ENCODE measurements at places on chromosomes 6 and 20. TPM values are rescaled to one million over a fixed set of nuclear protein-coding genes. Genes with fewer than 3 reads are reported as not detected.

Gene SPTLC3
- 0.82 TPM for total RNA-seq

DNA sequence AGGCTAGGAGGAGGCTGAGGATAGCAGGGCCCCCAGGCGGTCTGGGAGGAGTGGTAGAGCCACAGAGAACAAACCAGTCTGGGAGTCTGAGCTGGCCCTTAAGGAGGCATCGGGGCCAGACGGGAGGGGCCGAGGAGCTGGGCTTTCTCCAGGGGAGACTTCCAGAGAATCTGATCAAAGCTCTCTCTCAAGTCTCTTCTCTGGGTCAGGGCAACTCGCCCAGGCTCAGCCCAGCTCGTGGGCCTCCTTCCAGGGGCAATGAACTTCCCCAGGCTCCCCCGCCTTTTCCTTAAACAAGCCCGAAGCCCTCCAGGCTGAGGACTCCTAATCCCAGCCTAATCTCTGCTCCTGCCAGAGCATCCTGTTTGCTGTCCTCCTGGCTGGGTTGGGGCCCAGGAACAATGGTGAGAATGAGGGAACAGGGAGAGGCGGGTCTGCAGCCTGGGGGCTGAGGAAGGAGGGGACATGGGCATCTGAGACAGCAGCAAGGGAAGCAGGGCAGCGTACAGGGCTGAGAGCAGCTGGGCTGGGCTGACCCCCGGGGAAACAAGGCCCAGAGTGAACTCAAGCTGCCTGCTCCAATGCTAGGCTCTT, 173.6 kb downstream of the ANKRD60 start:
- DNase-seq = peak; percentile 30

Gene BNIP5
- under 0.01 TPM for total RNA-seq

DNA sequence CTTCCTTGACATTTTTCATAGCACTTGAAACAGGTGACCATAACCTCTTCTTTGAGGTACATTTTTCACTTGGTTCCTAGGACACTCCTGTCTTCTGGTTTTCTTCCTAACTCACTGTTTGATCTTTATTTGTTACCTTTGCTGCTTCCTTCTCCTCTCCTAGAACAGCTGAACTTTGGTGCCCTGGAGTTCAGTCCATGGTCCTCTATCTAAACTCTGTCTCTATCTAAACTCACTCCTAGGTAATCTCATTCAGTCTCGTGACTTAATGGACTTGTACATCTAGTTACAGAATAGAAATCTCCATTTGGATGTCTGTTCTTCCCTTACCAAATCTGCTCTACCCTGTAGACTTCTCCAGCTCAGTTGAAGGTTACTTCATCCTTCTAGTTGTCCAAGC, 73.7 kb downstream of the SHPRH start:
- no peak for DNase-seq

GRCh38 chr6:26516481-26517427, 16.7 kb downstream of the BTN1A1 start:
- no peak for DNase-seq

- no peak for DNase-seq
Measured at GRCh38 chr6:34836008-34836407, 44.1 kb downstream of the BLTP3A start.

GRCh38 chr20:50704971-50705370, 13.6 kb upstream of the RIPOR3 start:
- no peak for DNase-seq

DNA sequence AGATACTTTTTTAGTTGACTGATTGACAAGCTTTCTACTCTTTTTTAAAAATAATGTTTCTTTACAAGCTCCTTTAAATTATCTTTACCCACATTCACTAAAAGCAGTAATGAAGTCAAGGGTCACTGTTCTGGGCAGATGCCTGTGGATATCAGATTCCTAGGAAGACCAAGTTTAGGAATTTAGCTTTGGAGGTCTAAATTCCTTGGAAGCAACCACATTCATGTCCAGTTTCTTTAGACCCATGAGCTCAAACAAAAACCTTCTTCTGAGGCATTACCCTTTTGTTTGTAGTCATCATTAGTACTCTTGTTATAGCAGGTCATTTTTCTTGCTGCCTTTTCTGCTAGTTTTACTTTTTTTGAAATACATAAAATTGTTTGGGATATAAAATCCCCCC, 462.9 kb upstream of the JAG1 start:
- DNase-seq = no peak

- DNase-seq = no peak
Measured at GRCh38 chr6:44680202-44680720, 292.8 kb downstream of the CDC5L start.

DNA sequence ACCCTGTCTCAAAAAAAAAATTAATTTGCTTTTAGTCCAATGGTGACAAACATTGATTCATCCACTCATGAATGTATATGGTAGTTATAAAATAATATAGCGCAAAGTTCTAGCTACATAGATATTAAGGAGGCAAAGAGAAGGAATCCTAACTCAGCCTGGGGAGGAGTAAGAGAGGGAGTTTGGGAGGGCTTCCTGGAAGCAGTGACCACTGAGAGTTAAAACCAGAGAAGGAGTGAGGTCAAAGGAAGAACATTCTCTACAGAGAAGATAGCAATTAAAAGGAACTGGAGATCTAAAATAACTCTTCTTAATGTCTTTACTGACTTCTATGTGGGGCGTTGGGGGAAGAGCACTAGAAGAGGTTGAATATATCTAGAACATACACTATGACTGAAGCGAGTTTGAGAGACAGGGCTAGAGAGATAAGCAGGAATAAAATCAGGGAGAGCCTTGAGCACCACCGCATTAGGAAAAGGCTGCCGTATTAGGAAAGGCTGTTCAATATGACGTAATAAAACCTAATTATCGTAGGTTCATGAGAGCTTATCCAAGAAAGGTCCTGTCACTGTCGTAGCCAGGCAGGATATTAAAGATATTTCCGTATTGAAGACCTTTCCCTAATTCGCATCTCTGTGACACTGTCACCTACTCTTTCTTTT, 81.8 kb upstream of the CNKSR3 start:
- DNase-seq = no peak

Gene CEP162
- total RNA-seq = 34.6 TPM

- DNase-seq = no peak
Measured at GRCh38 chr6:96794980-96795379, 42.3 kb downstream of the GPR63 start.

DNA sequence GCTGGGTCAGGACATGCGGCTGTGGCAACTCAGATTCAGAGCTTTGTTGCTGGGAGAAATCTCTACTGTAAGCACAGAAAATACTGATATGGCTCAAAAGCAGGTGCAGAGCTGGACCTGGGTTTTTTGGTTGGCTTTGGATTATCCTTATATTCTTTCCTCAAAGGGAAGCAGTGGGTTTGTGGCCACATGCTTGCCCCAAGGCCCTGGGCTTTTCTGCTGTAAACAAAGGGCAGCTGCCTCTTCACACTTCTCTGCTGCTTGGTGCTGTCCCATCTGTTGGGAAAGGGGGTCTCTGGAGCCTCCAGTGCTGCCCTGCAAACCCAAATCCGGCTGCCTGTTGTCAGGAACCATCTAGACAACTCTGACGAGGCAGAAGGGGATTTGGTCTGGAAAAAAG, 52.4 kb downstream of the ANKRD6 start:
- DNase-seq = no peak

Gene CDK19
- total RNA-seq = 62.4 TPM

Gene BCAS1
- total RNA-seq = 2.4 TPM

DNA sequence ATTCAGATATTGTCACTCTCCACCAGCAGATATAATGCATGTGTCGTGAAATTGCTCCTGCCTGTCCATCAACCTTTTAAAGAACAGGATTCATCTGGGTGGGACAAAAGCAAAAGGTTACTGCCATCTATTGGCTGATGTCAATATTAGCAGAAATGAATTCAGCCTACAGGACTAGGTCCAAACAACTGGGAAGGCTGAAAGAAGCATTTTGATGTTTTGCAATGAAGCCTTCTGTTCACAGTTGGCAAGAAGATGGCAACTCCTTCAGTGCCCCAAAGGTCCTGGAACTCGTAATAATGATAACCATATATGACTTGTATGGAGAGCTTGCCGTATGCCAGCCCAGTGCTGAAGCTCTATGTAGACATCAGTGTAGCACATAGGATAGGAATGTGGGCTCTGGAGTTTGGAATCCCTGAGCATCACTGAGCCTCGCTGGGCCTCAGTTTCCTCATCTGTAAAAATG, 7.5 kb downstream of the BCAS1 start:
- peak; percentile 41 for DNase-seq

GRCh38 chr6:168415098-168415992, 25.6 kb upstream of the SMOC2 start:
- no peak for DNase-seq

DNA sequence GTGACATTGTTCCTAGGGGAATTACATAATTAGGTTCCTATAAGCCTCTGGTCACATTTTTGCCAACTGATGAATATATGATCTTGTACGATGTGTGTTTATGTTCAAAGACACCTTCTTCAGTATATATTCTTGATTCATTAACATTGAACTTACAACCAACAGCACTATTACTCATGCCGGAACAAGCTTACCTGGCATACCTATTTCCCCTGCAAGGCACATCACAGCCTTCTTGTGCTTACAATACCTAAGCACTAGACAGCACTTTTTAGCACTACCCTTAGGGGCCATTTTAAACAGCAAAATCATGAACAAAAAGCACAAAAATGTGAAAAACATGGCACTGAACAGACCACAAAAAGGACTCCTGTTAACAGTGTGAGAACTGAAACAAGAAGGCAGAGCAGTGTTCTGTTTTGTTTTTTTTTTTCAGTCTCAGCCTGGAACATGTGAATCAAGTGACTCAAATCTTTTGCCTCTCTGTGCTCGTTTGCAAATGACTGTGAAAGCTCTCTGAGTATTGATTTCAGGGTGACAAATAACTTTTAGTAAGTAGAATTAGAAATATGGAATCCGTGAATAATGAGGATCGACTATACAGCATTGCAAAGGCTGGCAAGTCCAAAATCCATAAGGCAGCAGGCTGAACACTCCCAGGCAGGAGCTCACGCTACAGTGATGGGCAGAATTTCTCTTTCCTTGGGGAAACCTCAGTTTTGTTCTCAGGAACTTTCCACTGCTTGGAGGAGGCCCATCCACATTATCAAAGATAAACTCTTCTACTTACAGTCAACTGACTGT, 102.3 kb upstream of the TSHZ2 start:
- no peak for DNase-seq

DNA sequence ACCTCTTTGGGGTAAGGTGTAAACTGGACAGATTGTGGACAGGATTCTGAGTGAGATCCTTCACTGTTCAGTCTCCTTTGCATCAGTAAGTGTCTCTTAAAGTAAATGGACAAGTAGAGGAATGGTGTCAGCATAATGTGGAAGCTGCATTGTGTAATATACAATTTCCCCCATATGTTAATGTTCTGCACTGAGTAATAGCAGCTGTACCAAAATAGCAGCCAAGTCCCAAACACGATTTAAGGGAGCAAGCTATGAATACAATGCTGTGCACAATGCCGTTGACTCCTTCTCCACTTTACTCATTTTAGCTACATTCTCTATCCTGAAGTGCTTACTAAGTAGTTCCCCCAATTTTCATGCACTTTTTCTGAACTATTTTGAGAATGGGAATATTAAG, 21.1 kb upstream of the TRIM26 start:
- DNase-seq = no peak

Gene SLC17A2
- total RNA-seq = not detected

- DNase-seq = no peak
Measured at GRCh38 chr6:15288856-15289255, 43.0 kb downstream of the JARID2 start.

- DNase-seq = no peak
Measured at GRCh38 chr6:78614961-78615360, 252.4 kb upstream of the IRAK1BP1 start.

DNA sequence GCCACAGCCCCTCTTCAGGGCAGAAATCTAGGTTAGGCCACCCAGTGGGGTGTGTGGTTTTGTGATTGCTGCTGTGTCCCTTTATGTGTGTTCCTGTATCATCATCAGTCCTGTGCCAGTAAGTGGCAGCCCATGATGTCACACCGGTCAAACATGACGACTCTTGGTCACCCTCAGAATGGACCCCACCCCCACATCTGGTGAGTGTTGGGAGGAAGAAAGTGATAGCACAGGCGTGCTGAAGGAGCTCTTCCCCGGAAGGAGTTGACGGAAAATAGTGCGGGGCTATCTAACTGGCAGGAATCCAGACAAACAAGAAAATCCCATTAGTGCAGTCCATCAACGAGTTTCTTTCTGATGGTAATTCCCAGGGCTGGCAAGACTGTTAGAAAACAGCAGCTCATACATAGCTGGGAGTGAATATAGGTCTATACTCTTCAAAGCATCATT, 33.4 kb upstream of the IL17A start:
- no peak for DNase-seq

GRCh38 chr20:35091816-35092523, 637 bp downstream of the TRPC4AP start:
- DNase-seq = no peak

Gene ATP5F1E
- 38.3 TPM for total RNA-seq

Gene HRH3
- total RNA-seq = 0.82 TPM

DNA sequence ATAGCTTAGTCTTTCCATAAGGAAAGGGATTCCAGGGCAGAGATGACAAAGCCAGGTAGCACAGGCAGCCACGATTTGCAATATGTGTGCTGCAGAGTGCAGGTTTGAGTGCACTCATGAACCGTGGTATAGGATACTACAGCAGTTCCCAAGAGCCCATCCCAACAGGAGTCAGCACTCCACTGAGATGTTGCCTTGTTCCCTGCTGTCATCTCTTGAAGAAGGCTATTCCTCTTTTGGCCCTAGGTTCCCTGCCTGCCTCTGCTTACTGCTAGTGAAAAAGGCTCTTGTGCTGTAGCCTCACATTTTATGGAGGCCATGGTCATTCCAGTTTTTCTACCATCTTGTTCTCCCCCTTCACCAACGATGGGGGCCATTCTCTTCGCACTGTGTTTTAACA, 40.2 kb downstream of the RALY start:
- no peak for DNase-seq

DNA sequence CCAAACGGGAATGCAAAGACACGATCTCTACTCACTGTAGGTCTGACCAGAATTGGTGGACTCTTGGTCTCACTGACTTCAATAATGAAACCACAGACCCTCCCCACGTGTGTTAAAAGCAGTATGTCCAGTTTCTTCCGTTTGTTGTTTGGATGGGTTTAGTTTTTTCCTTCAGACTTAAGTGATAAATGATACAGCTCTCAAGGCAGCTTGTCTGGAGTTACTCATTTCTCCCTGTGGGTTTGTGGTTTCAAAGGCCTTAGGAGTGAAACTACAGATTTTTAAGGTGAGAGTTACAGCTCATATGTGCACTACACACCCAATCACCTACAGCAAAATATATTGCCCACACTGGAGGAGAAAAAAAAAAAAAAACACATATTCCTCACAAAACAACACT, 86.7 kb upstream of the STMND1 start:
- no peak for DNase-seq

DNA sequence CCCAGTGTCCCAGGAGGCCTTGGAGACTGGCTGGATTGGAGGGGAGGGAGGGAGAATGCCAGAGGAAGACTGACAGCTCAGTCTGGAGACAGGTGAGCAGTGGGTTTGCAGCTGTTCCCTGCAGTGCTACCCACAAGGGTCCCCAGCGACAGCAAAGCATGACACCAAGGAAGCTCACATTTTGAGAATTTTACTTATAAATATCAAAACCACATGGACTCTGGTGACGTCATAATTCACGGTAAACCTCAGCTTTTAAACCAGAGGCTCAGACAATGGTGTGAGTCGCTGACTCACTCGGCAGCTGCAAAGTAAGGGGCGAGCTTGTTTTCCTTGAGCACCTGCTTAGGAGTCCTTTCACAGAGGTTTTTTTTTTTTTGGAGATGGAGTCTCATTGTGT, 65.2 kb downstream of the THBS2 start:
- DNase-seq = no peak

Gene SIRPD
- total RNA-seq = not detected

GRCh38 chr6:150093397-150093796, 24.5 kb upstream of the ULBP3 start:
- no peak for DNase-seq

Gene TUBB2B
- total RNA-seq = 5,262 TPM

All from frontal cortex (tissue), 4 donors.